ENCODE measurements at places on chromosomes 1 and 21.

DNA sequence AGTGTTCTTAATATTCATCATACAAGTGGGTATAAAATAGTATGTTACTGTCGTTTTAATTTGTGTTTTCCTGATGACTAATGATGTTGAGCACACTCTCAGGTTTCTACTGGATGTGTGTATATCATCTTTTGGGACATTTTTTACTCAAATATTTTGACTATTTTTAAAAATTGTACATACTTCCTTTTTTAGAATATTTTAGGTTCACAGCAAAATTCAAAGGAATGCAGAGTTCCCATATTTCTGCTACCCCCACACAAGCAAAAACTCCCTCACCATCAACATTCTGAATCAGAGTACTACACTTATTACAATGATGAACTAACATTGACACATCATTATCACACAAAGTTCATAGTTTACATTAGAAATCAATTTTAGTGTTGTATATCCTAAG is 114.5 kb downstream of the DPYD start:
- DNase-seq = no peak

GRCh38 chr1:30286241-30286987 is 437.0 kb downstream of the MATN1 start:
- no peak for DNase-seq

- DNase-seq = no peak
Observed at GRCh38 chr1:233627823-233628222, 13.9 kb downstream of the KCNK1 start.

- no peak for DNase-seq
Observed at GRCh38 chr1:179767996-179768395, 24.9 kb downstream of the FAM163A start.

DNA sequence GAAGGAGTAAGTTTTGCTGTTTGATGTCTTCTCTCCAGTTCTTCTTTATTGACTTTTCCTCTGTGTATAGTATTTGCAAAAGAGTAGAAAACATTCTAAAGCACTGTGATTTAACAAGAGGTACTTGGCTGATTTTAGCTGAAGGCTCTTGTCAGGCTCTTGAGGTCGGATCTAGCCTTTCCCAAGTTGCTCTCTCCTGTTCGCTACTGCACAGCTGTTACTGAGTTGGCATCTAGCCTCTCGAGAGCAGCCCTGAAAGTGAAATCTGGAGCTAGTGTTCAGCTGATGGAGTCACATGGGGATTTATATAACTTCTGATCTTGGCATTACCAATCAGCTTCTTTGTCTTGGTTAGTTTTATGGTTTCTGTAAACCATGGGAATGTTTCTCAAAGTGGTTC is 193.1 kb downstream of the RYR2 start:
- no peak for DNase-seq

DNA sequence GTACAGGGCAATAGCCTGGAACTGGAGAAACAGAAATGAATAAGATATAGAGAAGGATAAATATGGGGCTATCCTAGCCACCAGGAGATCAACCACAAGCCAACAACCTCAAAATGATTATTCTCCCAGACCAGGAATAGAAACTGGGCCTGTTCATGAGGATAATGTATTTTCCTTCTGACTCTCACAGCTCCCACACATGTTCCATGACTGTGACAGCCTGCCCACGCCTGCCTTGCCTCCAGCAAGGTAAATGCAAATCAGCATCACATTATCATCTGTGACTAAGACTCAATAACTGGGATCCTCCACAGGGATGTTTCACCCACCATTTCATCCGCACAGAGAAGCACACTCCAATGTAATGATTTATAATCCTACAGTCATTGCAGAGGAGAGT is 3.3 kb downstream of the ENSA start:
- no peak for DNase-seq

DNA sequence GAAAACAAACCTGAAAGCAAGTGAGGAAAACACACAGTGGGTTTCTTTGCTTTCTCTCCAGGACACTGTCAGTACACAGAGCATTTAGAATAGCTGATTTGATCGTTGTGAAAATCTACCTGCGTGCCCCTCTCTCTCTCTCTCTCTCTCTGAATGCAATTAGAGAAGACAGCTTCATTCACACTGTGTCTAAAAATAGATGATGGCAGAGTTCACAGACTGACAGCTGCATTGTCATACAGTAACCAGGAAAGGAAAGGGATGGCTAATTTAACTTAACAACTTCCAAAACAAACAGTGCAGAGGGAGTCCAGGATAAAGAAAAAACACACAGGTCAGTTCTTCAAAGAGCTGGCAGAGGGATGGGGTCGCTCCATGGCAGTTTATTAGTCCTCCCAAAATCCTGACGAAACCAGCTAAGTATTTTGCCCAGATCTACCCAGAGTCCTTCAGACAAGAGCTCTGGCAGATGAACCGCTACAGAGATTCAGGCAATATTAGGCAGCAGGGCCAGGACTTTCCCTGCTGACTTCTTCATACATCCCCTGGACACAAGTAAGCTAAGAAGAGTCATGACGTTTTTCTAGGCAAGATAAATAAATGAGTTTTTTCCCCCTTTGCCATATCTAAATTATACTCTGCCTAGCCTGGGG is 58.9 kb downstream of the WLS start:
- DNase-seq = no peak

GRCh38 chr21:31410499-31411131 is 66.6 kb upstream of the TIAM1 start:
- no peak for DNase-seq

DNA sequence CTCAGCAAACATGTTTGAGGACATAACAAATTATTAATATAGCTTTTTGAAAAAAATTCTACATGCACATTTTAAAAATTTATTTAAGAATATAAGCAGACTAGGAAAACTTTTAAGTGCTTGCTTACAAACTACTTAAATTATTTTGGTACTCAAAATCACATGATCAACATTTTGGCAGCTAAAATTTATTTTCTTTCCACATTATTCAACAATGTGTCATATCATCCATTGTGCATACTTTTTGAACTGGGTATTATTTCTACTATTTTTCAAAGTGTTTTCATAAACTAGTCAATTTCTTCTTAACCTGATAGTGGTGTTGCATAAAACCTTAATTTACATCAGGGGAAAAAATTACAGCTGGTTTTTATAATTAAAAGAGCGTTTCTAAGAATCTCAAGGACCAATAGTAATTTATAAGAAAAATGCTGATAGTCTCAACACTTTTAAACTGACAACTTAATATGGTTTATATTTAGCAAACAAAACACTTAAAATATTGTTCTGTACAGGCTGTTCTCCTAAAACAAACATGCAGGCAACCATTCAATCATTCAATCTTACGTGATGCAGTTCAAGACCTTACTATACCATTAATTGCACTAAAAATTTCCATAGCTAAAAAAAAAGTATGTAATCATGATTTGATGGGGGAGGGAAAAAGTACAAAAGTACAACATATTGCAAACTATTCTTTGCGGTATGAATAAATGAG is 105.0 kb downstream of the GPATCH2 start:
- no peak for DNase-seq
